ENCODE measurements at places on chromosomes 2 and 18. TPM values are rescaled to one million over a fixed set of nuclear protein-coding genes. Genes with fewer than 3 reads are reported as not detected.

The MROH2A gene
- 1.5 TPM for polyA plus RNA-seq

GRCh38 chr2:86027922-86028765, 77.5 kb downstream of the POLR1A start:
- no peak for DNase-seq

- no peak for DNase-seq
These were observed 143.0 kb upstream of the SOX11 start for GRCh38 chr2:5548991-5549715.

- no peak for DNase-seq
These were observed 56.7 kb upstream of the MSTN start for GRCh38 chr2:190119257-190119656.

GRCh38 chr2:126749537-126749936, 93.6 kb downstream of the GYPC start:
- no peak for DNase-seq

- DNase-seq: no peak
These were observed 13.3 kb upstream of the CCDC195 start for GRCh38 chr2:224729435-224729834.

The PID1 gene
- polyA plus RNA-seq: 3.2 TPM

The LIMS2 gene
- polyA plus RNA-seq: 328 TPM

The LYPD6B gene
- 3.5 TPM for polyA plus RNA-seq

- DNase-seq: no peak
These were observed 43.1 kb upstream of the ASAP2 start for GRCh38 chr2:9163306-9164111.

The LRRC30 gene
- polyA plus RNA-seq: not detected

The IL18R1 gene
- 3.6 TPM for polyA plus RNA-seq

DNA sequence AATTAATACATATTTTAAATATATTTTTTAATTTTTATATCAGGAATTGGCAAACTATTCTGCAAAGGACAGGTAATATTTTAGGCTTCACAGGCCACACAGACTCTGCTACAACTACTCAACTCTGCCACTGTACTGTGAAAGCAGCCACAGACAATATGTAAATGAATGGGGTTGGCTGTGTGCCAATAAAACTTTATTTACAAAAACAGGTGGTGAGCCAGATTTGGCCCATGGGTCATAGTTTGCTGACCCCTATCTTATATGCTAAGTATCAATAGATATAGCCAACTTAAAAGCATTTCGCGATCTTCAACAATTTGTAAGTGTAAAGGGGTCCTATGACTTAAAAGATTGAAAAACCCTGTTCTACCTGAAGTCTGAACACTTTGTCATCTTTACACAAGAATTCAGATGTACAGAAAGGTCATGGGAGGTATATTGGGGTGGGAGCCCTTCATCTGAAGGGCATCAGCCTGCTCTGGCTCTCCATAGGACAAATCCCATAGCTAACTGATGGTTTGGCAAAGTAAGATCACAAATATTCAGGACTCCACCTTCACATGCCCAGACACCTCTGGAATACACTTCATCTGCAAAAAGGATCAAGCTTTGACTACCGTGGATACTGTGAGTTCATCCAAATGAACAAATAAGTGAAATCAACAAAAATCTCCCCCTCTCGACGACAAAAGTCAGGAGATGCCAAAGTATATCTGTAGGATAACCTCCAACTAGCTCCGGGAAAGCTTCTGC, 65.9 kb downstream of the C1D start:
- no peak for DNase-seq

- DNase-seq: no peak
These were observed 206.0 kb downstream of the FHOD3 start for GRCh38 chr18:36503477-36503876.

DNA sequence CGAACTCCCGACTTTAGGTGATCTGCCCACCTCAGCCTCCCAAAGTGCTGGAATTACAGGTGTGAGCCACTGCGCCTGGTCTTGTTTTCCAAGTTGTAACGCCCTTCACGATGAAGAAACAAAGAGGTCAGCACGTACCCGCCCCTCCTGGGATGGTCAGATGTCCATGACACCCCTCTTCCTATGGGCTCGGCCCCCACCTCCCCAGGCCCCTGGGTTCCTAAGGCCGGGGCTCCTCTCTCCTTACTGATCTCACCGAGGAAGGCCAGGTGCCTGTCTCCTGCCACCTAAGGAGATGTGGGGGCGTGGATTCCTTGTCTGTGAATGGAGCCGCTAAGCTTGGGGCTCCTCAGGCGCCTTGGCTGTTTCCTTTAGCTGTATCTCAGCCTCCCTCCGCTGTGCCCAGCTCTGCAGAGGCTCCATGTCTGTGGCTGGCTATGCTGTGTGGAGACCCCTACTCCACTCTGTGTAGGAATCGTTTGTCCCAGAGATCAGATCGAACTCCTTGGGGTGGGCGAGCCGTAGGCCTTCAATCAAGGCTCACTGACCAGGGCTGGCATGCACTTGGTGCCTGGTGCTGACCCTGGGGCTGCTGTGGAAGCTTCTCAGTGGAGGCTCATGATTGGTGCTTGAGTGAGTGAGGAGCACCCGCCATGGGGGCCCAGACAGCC, 8.8 kb downstream of the COLEC11 start:
- DNase-seq: peak; percentile 71

- DNase-seq: no peak
These were observed 117.0 kb downstream of the EHBP1 start for GRCh38 chr2:62822549-62822948.

- DNase-seq: peak; percentile 74
These were observed 3.4 kb upstream of the ASNSD1 start for GRCh38 chr2:189657867-189658266.
